ENCODE measurements at places on chromosomes 2 and 18. TPM values are rescaled to one million over a fixed set of nuclear protein-coding genes. Genes with fewer than 3 reads are reported as not detected.

Gene WDR54
- 13.4 TPM for polyA plus RNA-seq

Gene SERPINB3
- not detected for polyA plus RNA-seq

Gene FBXO36
- 2.6 TPM for polyA plus RNA-seq

Gene WIPF1
- polyA plus RNA-seq = 56.2 TPM

Gene REG1B
- 0.24 TPM for polyA plus RNA-seq

Gene FBXO41
- 2.4 TPM for polyA plus RNA-seq

Gene PRKAG3
- polyA plus RNA-seq = 0.07 TPM

Gene AFF3
- 4.8 TPM for polyA plus RNA-seq

- no peak for DNase-seq
Observed at GRCh38 chr2:173762221-173762620, 203.0 kb downstream of the SP3 start.

GRCh38 chr18:8045160-8045883, 478.2 kb downstream of the PTPRM start:
- DNase-seq = no peak

DNA sequence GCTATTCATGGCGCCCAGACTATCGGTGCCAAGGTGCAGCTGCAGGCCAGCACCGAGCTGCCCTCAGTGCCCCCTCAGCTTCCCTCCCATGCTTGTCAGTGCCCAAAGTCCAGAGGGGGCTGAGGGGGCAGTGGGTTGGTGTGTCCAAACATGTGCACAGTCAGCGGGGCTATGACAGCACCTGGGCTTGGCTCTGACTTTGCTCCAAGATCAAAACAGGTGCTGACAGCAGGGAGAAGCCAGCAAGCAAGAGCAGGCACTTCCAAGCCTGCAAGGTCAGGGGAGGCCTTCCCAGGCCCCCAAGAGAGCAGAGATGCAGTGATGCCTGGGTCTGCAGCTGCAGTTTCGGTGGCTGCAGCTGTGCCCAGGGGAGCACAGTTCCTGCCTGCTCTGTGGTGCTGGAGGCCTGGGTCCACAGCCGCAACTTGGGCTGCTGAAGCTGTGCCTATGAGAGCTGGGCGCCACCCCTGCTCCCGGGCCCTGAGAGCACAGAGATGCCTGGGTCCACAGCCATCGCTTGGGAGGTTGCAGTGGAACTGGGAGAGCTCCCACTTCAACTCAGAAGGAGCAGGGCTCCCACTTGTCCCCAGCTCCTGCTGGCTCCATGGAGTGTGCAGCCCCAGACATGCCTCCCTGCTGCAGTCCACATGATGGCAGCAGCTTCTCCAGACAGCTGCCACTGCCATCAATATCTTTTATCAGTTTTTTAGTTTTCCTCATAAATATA, 775.3 kb upstream of the POU3F3 start:
- DNase-seq = no peak

DNA sequence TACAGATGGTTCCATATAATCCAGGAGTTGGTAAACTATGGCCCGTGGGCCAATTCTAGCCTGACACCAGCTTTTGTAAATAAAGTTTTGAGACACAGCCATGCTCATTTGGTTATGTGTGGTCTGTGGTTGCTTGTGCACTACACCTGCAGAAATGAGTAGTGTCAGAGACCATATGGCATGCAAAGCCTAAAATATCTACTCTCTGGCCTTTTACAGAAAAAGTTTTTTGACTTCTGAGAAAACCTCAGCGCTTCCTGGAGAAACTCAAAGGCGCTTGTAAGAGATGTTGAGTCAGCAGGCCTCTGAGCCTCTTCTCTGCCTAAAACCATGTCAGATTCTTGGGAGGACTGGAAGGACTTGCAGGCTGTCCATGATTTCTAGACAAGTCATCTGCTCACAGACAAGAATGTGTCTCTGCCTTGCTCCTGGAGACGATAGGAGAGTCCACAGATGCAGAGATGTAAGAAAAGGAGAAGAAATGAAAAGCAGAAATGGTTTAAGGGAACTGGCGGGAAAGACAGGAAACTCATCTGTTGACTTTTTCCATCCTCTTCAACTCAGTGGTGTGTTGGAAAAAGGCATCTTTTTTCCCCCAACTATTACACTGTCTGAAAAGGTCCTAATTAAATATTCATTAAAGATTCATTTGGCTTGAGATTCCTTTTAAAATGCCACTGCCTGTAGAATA, 5.2 kb downstream of the TTC39C start:
- DNase-seq = no peak

GRCh38 chr2:215391531-215391930, 44.3 kb downstream of the FN1 start:
- no peak for DNase-seq

GRCh38 chr2:201758234-201758633, 22.5 kb downstream of the ALS2 start:
- peak; percentile 60 for DNase-seq

DNA sequence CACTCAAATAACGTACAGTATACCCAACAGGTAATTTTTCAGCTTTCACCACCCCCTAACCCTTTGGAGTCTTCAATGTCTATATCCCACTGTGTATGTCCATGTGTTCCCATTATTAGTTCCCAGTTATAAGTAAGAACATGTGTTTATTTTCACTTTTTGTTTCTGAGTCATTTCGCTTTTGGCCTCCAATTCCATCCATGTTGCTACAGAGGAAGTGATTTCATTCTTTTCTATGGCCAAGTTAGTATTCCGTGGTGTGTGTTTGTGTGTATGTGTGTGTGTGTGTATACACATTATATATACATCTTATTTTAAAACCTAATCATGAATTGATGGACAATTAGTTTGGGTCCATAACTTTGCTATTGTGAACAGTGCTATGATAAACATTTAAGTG, 464.4 kb downstream of the CMPK2 start:
- no peak for DNase-seq

DNA sequence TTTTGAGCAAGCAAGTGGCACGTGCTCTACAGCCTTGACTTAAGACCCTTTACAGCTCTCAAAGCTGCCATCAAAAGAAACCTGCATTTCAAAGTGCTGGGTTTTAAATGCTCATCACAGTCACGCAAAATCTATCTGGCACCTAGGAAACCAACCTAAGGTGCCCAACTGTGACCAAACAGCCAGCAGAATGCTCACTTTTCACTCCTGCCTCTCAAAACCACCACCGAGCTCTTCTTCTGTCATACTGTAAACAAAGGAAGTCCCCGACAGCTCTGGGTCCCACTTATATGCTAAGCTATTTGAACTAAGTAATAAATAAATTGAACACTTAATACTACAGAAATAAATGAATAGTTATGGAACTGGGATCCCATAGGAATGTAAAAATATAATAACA, 33.6 kb downstream of the SATB2 start:
- no peak for DNase-seq

GRCh38 chr2:109128048-109128615, 873 bp upstream of the SH3RF3 start:
- peak; percentile 53 for DNase-seq

DNA sequence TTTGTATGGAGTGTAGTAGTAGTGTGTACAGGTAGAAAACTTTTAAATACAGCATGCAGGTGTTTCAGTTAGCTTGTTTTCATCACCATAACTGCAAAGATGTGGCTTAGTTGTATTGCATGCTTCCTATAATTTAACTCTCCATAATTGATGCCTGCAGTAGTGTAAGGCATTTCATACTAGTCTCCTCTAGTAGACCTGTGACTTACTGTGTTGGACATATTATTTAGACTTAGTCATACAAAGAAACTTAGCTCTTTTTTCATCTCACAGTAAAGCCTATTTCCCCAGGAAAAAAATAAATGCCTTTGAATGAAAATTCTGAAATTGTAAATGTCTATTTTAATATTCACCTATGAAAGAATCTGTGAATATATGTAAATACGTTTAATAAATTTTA, 52.8 kb upstream of the TWSG1 start:
- no peak for DNase-seq

DNA sequence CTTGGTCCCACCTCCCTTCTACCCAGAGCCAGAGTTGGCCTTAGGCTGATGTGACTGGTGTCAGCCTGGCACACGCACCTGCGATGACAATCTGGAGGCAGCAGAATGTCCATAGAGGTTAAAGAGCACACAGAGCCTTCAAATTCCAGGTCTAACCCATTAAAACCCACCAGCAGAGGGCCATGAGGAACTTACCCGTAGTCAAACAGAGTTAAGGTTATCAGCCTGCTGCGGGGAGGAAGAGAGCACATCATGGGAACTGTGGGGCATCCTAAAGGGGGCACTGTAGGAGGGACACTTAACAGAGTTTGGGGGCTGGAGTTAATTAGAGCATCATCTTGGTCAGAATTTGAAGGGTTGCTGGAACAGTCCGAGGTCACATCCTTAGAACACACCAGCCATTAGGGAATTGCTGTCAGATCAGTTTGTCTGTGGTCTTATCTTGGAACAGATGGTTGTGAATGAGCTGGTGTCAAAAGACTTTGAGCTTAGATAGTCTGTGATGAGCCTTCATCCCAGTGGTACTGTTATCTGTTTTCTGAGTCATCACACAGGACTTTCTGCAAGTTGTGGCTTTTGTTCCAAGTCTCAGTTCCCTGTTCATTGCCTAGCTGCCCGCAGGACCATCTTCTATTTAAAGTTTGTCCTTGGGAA, 248.6 kb downstream of the LOXHD1 start:
- DNase-seq = no peak
